CD4-positive, alpha-beta T cell treated with Interleukin-6 for 4 hours (primary cell): ENCODE measurements at places on chromosomes 2 and 18.

DNA sequence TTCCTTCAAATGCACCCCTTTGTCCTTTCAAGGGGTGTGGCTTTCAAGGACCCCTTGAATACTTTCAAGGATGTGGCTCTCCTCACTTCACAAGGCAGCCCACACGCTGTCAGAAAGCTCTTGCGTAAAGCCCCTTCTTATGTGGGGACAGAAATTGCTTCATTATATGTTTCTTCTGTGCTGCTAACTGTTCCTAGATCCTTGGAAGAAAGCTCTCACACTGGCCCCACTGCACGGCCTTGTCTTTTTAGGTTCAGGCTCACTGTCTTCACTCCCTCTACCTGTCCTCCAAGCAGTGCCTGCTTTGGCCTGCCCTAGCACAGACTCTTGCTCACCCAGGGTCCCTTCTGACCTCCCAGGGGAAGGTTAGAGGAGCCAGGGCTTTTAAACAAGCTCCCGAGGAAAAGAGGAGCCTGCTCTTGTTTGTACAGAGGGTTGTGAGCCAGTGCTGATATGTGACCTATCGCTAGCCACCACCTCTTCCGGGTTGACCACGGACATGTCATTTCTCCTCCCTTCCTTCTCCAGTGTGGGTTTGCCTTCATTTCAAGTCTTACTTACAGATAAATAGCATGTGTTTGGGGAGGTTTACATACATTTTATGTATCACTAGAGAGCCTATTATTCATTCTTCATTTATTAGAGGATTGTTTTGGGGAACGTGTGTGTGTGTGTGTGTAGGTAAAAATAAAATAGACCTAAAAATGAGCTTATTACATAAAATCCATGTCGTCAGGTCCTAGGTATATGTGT is 94.7 kb downstream of the RTN4 start:
- DNase-seq = no peak

- no peak for DNase-seq
Measured at GRCh38 chr2:48200620-48201293, 294.5 kb upstream of the FBXO11 start.

GRCh38 chr2:131092458-131093005 is 728 bp downstream of the FAM168B start:
- DNase-seq = no peak

- DNase-seq = no peak
Measured at GRCh38 chr2:212387146-212387545, 151.5 kb downstream of the ERBB4 start.

DNA sequence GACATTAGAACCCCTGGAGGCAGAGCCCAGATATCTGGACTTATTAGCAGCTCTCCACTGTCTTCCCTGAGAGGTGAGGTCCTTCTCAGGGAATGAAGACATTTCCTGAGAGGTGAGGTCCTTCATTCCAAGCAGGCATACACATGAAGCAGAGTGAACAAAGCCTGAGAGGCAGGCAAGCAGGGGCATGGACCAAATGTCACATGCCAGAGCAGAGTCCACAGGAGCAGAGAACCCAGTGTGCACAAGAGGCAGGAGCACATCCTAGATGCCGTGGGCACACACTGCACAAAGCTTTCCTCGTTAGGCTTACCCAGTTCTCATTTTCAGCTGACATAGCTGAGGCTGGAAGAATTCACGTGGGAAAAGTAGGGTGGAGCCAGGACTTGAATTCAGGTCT is 759.9 kb upstream of the HS6ST1 start:
- no peak for DNase-seq

DNA sequence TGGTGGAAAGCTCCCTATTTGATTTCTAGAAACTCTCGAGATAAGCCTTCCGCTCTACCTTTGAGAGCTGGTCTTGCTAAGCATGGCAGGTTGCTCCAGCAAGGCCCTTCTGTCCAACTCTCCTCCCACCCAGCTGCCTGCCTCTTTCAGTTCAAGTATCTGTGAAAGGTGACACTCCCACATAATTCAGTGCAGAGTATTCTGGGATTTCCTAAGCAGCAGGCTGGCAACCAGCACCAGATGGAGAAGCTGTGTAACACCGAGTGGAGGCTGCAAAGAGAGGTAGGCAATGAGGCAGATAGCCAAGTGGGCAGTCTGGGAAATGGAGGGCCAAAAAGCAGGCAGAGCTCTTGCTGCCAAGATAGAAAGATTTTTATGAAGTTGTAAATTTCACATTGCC is 88.4 kb upstream of the CAVIN2 start:
- DNase-seq = no peak

- no peak for DNase-seq
Measured at GRCh38 chr2:68824831-68825230, 46.4 kb downstream of the BMP10 start.

- DNase-seq = no peak
Measured at GRCh38 chr2:79982445-79982844, 322.1 kb downstream of the LRRTM1 start.

DNA sequence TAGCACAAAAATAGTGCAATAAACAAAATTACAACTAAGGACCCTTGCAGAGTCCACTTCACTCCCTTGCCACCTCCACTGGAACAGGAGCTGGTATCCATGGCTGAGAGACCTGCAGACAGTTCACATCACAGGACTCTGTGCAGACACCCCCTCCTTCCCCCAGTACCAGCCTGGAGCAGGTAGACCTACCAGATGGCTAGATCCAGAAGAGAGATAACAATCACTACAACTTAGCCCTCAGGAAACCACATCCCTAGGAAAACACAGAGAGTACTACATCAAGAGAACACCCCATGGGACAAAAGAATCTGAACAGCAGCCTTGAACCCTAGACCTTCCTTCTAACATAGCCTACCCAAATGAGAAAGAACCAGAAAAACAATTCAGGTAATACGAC is 49.8 kb downstream of the FBXO15 start:
- DNase-seq = no peak

DNA sequence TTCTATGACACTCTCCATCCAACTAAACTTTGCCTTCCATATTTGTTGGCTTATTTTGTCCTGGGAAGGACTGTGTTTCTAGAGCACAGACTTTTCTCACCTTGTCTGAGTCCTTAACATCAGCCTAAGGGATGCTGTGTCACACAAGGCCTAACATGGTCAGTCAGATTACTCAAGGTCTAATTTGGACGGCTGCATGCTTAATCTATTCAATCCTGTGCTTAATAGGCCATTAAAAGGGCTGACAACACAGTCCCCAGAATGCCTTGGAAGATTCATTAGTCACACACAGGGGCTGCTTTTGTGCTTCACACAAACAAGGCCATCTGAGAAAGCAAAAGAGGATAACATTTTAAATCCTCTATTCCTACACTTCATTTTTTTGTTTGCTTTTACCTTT is 84.0 kb downstream of the DYNAP start:
- DNase-seq = no peak

DNA sequence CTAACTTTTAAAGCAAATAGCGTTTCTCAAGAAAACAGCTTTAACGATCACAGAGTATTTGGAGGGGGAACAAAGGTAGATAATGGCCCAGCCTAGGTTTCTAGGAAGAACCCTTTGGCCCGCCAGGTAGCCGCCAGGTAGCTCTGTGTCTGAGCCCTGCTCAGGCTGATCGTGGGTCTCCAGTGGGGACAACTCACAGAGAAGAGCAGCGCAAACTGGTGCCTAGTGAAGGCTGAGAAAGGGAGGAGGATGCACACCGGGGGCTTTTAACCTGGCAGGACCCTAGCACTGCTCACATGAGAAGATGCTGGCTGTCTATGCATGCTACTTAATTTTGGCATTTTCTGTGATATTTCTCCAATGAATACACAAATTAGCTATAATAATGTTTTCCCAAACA is 5.8 kb downstream of the NGEF start:
- DNase-seq = no peak

DNA sequence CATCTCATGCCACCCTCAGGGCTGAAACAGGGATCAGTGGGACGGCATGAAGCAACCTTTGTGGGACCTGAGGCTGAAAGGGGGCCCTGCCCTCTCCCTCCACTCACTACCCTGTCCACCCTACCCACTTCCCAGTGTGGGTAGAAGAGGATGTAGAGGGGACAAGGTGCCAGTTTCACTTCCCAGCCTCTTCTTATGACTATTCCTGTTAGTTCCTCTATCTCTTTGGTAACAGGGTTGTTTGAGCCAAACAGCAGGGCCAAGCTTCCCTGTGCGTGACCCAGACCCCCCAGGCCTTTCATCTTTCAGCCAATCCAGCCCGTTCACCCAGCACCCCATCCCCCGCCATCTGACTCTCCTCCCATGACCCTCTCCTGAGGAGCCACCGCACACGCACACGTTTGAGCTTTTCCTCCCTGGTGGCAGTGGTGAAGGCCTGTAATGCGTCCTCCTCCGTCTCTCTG is 82.3 kb downstream of the STPG4 start:
- DNase-seq = no peak

- DNase-seq = no peak
Measured at GRCh38 chr2:216217904-216218260, 108.7 kb downstream of the XRCC5 start.

- no peak for DNase-seq
Measured at GRCh38 chr18:32610176-32610575, 139.5 kb upstream of the GAREM1 start.

DNA sequence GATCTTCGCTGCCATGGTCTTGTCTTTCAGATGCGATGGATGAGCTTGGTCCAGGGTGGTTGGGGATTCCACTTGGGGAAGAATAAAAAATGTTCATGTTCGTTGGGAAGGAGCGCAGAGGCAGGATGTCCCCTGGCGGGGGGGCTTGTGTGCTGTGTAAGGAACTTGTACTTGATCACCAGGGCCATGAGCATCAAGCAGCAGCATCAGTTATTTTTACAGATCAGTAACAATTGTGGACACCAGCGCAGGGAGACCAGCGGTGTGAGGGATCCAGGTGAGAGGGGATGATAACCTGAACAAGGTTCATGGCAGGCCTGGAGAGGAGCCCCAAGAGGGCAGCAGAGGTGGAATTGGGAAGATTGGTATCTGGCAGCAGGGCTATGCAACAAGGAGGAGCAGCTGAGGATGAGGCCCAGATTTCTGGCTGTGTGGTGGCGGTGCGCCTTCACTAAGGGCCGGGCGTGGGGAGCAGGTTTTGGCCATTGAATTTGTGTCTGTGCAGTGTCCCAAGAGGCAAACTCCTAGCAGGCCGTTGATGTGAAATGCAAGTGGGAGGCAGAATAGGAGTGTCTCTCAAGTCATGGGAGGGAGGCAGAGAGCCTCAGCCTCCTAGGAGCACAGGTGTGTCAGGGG is 3.9 kb downstream of the CNNM3 start:
- DNase-seq = no peak

GRCh38 chr2:133605011-133605765 is 36.9 kb upstream of the NCKAP5 start:
- no peak for DNase-seq

- no peak for DNase-seq
Measured at GRCh38 chr2:221588306-221588985, 16.3 kb upstream of the EPHA4 start.

GRCh38 chr2:117470311-117471095 is 344.0 kb upstream of the DDX18 start:
- no peak for DNase-seq

DNA sequence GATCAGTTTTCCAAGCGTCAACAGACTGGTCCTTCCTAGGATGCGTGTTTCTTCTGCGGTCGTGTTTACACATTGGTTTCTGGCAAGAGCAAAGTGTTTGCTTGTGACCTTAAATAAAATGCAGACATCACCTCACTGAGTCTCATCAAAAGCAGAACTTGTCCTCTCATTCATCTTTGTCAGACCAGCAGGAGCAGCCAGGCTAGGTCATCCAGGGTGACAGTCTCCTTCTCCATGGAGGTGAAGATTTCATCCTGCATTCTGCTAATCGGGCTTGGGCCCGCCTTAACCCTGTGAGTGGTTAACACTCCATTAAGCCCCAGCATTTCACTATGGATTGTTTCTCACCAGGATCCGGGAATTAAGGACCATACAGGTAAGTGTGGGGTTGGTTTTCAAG is 64.2 kb upstream of the PID1 start:
- DNase-seq = no peak

- DNase-seq = no peak
Measured at GRCh38 chr18:68769461-68769860, 28.4 kb upstream of the CCDC102B start.

GRCh38 chr2:49240608-49241007 is 86.3 kb upstream of the FSHR start:
- no peak for DNase-seq

DNA sequence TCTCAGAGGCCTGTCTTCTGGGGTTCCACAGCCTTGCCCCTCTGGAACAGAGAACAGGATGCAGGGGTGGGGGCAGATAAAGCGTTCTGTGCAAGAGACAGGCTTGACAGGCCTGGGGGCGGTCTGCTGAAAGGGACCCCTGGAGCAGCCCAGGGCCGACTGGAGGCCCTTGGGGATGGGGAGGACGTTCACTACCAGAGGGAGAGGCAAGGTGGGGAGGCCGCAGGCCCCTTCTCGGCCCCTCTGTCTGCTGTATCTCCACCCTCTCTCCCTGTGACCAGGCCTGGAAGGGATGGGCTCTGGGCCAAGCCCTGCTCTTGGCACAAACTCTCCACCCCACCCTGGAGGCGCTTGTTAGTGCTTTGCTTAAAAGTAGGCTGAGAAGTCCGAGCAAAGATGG is 27.3 kb upstream of the INHBB start:
- no peak for DNase-seq

GRCh38 chr2:45627911-45628310 is 16.8 kb upstream of the SRBD1 start:
- no peak for DNase-seq

GRCh38 chr2:118774458-118775133 is 72.9 kb downstream of the EN1 start:
- no peak for DNase-seq

DNA sequence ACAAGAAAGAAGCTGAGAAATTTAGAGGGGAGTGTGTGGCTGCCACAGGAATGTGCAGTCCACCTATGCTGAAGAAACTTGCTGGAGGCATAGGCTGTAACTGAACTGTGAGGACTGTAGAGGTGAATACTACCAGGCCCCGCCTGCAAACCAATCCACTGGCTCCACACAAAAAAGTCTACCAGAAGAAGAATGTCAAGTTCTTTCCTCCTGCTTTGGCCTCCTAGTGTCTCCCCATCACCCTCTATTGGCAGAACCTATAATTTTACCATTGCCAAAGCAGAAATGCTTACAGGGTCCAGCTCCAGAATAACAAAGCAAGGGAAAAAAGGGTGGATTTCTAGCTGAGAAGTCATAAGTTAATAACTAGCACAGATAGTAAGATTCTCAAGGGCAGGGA is 5.9 kb upstream of the ATP5MC3 start:
- DNase-seq = peak; percentile 4

GRCh38 chr2:141611981-141612380 is 518.8 kb downstream of the LRP1B start:
- no peak for DNase-seq

- no peak for DNase-seq
Measured at GRCh38 chr2:47457268-47457667, 54.3 kb downstream of the MSH2 start.
